ENCODE measurements at places on chromosomes 7 and 10.

- no peak for DNase-seq
Measured at GRCh38 chr7:235576-236395, 43.4 kb downstream of the FAM20C start.

DNA sequence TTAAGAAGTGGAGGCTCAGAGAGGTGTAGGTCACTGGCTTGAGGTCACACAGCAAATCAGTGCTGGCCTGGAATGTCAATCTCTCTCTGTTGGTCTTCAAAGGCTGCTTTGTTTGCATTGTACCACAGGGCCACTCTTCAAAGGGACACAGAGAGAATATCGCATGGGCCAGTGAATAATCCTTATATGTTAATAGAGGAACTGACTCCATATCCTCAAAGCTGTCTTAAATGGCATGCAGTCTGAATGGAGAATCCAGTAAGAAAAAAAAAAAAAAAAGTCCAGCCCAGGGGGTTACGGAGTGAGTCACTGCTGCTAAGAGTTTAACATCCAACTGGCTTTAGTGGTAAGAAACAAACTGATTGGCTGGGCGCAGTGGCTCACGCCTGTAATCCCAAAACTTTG is 54.1 kb downstream of the NRAP start:
- no peak for DNase-seq

GRCh38 chr7:88600695-88601094 is 158.8 kb upstream of the ZNF804B start:
- DNase-seq, result no peak

DNA sequence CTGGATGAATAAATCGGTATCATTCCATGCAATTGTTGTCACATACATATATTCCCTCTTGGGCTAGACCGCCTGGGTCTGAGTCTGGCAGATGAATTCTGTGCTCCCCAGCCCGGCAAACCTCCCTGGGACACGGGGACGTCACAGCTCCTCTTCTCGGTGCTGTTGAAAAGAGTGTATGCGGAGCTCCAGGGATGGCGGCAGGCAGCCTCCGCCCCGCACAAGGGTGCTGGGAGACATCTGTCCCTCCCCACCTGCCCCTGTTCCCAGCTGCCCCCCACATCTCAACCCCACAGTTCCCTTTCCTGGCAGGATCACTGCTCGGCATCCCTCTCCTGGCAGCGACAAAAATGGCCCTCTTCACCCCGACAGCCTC is 32.1 kb downstream of the PRKAG2 start:
- no peak for DNase-seq

DNA sequence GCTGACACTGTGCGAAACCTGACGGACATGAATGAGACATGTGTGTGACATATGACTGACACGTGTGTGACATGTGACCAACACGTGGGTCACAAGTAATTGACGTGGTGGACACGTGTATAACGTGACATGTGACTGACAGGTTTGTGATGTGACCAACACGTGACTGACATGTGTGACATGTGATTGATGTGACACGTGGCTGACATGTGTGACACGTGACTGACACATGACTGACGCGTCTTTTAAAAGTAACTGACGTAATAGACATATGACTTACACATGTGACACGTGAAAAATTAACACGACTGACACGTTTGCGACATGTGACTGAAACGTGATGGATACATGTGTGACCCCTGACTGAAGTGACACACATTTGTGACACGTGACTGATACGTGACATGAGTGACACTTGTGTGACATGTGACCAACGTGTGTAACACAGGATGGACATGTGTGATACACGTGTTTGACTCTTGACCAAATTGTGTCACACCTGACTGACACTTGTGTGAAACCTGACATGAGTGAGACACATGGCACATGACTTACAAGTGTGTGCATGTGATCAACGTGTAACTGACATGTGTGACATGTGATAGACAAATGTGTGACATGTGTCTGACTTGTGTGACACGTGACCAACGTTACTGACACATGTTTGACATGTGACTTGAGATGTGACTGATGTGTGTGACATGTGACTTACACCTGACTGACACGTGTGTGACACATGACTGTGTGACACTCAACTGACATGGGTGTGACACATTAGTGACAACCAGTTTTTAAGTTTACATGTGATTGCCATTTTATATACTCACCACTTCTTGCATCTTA is 56.9 kb downstream of the ZNF92 start:
- no peak for DNase-seq

- no peak for DNase-seq
Measured at GRCh38 chr10:57955076-57955475, 312.6 kb downstream of the IPMK start.

- no peak for DNase-seq
Measured at GRCh38 chr10:102593074-102593803, 51.0 kb upstream of the TRIM8 start.

DNA sequence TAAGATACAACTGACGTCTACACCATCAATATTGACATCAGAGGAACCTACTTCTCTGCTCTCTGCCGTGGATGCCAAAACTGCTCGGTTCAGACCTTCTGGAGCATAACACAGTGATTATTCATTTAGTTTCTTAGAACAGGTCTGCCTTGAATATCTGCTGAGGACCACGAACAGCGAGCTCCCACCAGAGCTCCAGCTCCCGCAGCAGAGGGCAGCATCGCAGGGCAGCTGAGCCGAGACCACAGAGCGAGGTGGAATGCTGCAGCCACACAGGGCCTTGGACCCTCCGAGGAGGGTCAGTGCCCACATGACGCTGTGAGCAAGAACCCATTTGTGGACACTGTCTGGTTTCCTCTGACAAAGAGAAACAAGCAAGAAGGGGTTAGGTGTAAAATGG is 6.8 kb downstream of the VIPR2 start:
- DNase-seq, result no peak

DNA sequence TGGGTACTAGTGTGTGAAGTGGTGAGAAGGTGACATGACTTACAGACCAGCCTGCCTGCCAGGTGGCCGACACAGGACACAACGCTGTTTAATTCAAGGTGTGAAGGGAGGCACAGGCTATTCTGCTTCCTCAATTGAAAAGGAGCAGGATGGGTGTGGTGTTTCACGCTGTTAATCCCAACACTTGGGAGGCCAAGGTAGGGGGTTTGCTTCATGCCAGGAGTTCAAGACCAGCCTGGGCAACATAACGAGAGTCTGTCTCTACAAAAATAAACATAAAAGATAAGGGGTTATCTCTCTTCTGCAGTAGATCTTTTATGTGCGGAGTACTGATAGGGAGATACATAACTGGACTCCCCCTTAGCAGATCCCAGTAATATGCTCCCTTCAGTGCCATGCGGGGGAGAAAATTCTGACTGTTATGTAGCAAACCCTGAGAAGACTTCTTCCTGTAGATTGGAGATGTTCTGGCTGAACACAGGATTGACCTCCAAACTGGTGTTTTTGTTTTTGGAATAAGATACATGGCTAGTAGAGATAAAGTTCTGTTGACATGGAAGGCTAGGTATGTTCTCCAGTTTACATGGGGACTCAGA is 63.2 kb downstream of the CCNY start:
- no peak for DNase-seq

- DNase-seq, result no peak
Measured at GRCh38 chr7:44631458-44632115, 25.2 kb downstream of the OGDH start.

DNA sequence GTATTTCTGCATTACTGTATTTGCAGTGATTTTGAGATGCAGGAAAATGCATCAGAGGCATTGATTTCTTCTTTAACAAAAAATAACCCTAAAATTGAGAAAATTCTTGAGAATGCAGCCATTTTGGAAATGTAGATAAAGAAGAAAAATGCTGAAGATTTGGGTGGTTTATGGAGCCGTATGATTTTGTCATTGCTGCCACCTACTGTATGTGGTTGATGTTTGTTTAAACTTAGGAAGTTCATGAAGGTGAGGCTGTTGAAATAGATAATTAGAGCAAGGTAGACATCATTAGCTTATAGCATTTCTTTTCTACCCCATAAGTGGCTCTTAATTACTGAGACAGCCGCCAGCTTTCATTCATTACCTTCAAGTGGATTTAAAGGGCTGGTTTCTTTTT is 92.1 kb upstream of the SAMD8 start:
- no peak for DNase-seq

DNA sequence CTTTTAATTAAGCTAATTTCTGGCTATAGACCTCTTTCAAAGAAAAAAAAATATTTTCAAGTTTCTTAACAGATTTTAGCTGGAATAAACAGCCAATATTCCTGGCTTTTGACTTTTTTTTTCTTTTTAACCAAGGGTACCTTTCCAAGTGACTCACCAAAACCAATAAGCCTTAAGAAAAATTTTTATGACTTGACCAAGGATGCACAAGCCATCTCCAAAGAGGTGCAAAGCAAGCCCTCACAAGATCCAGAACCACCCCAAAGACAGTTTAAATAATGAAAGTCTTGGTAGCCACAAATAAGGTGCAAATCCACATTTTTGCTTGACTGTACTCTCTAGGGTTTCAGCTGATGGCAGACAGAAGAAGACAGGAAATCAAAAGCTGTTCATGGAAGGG is 76.5 kb downstream of the MAPK8 start:
- DNase-seq, result no peak

DNA sequence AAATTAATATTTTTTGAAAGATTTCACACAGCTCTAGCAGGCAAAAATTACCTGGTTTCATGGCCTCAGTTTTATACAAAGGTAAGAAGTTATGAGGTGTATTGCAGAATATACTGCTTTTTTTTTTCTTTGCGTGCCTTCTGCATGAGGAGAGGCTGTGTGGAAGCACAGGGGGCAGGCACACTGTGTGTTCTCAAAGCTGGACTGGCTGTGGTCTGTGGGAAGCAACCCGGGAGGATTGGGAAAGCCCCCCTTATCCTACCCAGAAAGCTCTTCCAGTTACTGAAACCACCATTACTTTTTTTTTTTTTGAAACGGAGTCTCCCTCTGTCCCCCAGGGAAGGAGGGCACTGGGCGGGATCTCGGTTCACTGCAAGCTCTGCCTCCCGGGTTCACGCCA is 25.0 kb downstream of the ADARB2 start:
- no peak for DNase-seq

DNA sequence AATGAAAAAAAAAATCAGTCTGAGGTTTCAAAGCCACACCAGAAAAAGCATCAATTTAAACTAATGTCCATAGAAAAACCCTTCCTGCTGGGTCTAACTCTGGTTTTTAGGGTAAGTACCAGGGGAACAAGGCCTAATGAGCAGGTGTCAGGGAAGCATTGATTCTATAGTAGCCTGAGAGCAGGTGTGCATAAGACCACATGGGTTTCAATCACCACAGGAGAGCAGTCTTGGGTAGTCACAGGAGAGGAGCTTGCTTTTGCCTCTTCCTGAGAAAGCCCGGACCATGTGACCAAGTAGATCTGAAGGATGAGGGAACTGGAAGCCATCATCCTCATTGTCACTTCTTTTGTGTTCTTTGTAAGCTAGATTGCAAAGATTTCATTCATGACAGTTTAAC is 66.3 kb upstream of the AGK start:
- DNase-seq, result no peak

- DNase-seq, result no peak
Measured at GRCh38 chr10:33325929-33326328, 8.5 kb downstream of the NRP1 start.

DNA sequence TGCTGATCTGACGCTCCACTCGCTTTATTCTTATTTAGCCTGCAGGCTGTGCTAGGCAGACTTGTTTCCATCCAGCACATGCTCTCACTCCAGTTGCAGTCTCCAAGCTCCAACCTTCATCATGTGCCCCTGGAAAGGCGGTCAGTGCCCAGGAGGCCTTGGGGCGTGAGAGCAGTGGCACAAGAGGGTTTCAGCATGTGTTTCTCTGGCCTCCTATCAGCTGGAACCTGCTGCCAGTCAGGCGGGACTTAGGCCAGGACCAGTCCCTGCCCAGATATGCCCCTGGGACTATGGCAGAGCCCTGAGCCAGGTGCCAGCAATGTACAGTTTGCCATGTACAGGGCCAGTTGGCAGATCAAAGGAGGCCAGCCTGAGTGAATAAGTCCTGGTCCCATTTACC is 330.2 kb upstream of the FZD1 start:
- DNase-seq, result no peak

- DNase-seq, result no peak
Measured at GRCh38 chr7:105698531-105698930, 117.2 kb upstream of the EFCAB10 start.

GRCh38 chr10:121159670-121160069 is 308.5 kb downstream of the WDR11 start:
- DNase-seq, result no peak

- no peak for DNase-seq
Measured at GRCh38 chr10:209357-209756, 74.1 kb downstream of the ZMYND11 start.

DNA sequence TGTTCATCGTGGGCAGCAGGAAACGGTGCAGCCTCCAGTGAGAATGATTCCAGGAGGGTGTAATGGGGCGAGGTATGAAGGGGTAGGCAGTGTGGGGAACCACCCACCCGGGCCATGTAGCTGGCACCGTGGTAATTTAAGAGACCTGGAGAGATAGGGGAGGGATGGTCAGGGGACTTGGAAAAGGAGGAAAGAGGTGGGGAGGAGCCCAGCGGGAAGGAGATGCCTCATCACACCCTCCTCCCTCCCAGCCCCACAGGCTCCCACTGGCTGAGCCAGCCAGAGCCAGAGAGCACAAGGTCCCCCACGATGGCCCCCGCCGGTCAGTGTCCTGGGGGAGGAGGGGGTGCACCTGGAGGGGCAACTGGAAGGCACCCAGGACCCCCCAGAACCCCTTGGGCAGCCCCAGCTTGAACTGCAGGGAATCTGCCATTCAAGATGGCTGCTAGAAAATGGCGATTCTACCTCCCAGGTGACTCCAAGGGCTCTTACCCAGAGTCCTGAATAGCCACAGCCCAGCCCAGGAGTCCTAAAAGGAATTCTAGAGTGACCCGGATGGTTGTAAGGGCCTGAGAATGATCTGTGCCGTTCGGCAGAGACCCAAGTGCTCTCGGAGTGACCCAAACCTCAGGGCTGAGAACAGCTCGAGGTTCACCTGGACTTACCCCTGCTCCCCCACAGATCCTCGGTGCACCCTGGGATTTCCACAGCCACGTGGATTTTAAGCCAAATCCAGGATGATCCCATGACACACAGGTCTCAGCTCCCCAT is 28.8 kb downstream of the CALML3 start:
- DNase-seq, result no peak

GRCh38 chr7:23072048-23072447 is 33.5 kb upstream of the KLHL7 start:
- DNase-seq, result no peak

DNA sequence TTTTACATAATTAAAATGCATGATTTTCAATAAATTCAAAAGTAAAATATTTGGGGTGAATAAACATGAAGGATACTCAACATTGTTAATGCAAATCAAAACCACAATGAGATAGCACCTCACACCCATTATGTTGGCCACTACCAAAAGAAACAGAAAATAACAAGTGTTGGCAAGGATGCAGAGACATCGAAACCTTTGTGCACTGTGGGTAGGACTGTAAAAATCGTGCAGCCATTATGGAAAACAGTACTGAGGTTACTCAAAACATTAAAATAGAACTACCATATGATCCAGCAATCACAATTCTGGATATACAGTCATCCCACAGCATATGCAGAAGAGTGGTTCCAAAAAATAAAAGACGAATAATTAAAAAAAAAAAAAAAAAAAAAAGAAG is 13.1 kb downstream of the EZH2 start:
- DNase-seq, result no peak
